ENCODE measurements at places on chromosomes 3 and 15.

DNA sequence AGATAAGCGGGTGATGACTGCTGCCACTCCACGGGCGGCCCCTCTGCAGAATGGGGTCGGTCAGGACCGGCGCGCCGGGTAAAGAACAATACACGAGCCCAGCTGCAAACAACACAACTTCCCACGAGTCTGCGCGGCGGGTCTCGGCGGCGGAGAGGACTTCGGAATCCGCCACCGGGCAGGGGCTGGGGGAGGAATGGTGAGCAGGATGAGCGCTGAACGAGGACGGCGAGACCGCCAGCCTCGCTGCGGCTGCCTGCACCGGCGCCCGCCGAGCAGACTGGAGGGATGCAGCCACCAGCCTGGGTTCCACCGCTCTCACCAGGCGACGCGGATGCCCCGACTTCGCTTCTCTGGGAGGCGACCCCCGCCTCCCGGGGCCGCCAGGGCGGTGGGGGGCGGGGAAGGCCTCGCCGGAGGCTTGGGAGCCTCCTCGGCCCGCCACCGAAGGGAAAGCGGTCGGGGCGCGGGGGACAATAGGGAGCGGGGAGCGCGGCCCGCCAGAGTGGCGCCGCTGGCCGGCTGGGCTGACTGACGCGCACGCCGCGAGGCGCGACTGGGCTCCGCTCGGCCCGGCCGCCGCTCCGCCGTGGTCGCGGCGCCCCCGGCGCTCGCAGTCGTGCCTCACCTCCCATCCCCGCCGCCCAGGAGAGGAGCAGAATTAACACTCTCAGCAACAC lies 515 bp downstream of the ADAM10 start:
- peak; percentile 12 for DNase-seq

GRCh38 chr15:32956006-32956405 lies 238.2 kb downstream of the GREM1 start:
- no peak for DNase-seq

DNA sequence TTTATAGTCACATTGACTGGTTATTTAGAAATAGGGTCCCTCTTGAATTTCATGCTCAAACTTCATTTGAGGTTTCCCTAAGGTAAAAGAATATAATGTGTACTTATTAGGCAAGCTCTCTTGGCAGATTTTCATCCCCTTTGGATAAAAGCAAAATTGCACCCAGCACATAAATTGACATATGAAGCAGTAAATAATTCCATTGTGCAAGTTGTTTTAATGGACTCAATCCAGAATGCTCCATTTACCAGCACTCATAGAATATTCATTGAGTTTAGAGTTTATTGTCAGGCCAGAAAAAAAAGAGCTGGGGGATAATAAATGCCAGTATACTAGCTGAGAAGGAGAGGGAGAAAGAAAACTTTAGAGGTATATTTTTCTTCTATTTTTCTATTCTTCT lies 136.8 kb downstream of the TPRG1 start:
- DNase-seq, result no peak

GRCh38 chr15:58669108-58669507 lies 80.4 kb downstream of the ADAM10 start:
- DNase-seq, result no peak

DNA sequence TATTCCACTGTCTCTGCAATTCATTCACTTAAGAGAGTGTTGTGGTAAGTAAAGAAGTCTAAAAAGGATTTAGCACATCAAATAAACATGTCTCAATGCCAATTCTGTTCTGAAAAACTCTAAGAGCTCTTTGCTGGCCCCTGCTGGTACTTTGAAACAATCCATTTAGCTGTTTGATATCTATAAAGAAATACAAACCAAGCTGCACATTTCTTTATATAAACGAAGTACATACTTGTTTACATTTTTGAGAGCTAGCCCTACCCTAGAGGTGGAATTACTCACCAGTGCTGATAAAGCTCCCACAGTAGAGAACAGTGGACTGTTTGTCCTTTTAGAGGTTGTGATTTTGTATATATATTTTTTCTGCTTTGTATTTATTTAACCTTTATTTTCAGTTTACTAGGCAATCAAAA lies 75.5 kb downstream of the NEDD4 start:
- DNase-seq, result no peak

DNA sequence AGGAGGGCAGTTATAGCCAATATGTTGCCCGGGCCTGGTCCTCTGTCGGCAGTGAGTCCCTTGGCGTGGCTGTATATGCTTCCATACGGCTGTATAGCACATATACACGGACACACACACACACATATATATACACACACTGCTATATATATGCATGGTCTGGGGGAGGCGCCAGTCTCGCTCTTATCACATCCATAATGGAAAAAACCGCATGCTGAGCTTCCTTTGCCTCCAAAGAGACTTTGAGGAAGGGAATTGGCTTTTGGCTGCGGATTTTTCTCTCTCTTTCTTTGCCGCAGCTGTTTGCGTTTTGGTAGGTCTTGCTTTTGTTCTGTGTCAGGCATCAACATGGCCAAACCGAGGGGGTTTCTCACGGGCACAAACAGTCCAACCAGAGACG lies 11.3 kb upstream of the TMEM115 start:
- no peak for DNase-seq

DNA sequence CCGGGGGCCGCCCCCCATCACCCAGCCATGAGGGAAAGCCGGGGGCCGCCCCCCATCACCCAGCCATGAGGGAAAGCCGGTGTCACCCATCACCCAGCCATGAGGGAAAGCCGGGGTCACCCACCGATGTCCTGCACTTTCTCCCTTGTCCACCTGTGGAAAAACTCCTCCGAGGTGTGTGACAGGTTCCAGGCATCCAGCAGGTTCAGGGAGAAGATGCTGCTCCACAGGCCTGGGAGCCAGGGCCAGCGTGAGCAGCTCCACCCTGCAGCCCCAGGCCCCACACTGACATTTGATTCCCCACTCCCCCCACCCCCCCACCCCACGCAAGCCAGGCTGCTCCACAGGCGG lies 15.5 kb upstream of the EHD4 start:
- DNase-seq, result no peak

- no peak for DNase-seq
Measured at GRCh38 chr3:107236655-107237337, 140.4 kb upstream of the CCDC54 start.

- DNase-seq, result no peak
Measured at GRCh38 chr3:21292971-21293370, 458.0 kb downstream of the ZNF385D start.

GRCh38 chr15:59237119-59237855 lies 30.6 kb downstream of the LDHAL6B start:
- DNase-seq, result no peak

GRCh38 chr3:58391156-58391865 lies 42.3 kb downstream of the PDHB start:
- DNase-seq, result no peak

GRCh38 chr3:187918081-187918644 lies 172.9 kb upstream of the BCL6 start:
- no peak for DNase-seq

- DNase-seq, result no peak
Measured at GRCh38 chr15:37586976-37587375, 347.5 kb upstream of the TMCO5A start.

DNA sequence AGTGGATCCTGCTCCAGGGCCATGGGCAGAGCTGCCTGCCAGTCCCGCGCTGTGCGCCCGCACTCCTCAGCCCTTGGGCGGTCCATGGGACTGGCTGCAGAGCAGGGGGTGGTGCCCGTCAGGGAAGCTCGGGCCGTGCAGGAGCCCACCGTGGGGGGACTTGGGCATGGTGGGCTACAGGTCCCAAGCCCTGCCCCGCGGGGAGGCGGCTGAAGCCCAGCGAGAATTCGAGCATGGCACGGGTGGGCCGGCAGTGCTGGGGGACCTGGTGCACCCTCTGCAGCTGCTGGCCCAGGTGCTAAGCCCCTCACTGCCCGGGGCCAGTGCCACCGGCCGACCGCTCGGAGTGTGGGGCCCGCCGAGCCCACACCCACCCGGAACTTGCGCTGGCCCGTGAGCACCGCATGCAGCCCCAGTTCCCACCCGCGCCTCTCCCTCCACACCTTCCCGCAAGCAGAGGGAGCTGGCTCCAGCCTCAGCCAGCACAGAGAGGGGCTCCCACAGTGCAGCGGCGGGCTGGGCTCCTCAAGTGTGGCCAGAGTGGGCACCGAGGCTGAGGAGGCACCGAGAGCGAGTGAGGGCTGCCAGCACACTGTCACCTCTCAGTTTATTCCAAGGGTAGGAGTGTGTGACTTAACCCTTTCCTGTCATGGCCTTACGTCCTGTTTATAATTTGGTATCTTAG lies 129.3 kb downstream of the TMEM108 start:
- DNase-seq, result no peak

DNA sequence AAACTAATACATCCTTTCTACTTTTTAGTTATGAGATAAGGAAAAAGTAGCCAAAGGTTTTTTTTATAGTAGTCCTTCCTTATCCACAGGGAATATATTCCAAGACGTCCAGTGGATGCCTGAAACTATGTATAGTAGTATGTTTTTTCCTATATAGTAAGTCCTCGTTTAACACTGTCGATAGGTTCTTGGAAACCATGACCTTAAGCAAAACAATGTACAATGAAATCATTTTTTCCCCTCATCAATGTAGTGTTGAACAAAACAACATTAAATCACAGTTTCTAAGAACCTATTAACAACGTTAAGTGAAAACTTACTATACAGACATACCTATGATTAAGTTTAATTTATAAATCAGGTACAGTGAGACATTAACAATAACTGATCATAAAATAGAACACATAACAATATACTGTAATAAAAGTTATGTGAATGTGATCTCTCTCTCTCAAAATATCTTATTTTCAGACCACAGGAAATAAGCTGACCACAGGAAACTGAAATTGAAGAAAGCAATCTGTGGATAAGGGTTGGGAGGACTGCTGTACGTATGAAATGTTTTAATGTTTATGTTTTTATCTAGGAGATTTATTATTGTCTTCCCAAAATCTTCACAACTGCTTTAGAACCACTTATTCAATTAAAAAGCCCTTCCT lies 20.6 kb downstream of the COPS2 start:
- no peak for DNase-seq

- no peak for DNase-seq
Measured at GRCh38 chr3:152609891-152610290, 225.0 kb upstream of the P2RY1 start.

- DNase-seq, result no peak
Measured at GRCh38 chr15:40108061-40108854, 421 bp downstream of the BMF start.

DNA sequence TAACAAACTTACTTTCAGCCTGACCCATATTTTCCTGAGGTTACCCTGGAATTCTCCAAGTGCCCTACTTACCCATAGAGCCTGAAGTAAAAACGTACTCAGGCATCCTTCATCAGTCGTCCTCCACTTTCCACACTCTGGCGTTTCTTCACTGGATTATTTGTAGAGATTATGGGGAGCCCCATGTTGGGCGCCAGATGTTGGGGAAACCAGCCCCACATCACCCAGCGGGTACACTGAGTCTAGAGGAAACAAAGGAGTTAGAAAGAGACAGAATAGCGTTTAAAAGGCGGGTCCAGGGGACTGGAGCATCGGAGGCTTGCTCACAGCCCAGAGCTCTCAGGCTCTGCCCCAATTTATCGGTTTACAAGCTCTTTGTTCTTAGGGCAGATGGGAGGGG lies 9.7 kb upstream of the SLC28A2 start:
- DNase-seq, result no peak

- no peak for DNase-seq
Measured at GRCh38 chr3:138043266-138044029, 33.5 kb downstream of the CLDN18 start.

DNA sequence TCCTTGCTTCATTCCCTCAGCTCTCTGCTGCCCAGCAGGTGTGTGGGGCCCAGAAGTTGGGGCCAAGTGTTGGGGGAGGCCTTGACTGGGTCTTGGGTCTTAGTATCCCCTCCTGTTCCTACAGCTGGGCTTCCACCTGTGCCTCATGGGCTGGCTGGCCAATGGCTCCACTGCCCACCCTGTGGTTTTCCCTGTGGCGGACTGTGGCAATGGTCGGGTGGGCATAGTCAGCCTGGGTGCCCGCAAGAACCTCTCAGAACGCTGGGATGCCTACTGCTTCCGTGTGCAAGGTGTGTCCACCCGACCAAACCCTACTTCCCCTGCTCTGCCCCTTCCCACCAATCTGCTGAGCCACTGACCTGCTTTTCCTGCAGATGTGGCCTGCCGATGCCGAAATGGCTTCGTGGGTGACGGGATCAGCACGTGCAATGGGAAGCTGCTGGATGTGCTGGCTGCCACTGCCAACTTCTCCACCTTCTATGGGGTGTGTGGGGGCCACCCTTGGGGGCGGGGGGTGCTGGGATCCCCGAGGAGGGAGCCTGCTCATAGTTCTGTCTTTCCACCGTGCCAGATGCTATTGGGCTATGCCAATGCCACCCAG lies 10.9 kb downstream of the NT5DC2 start:
- no peak for DNase-seq

DNA sequence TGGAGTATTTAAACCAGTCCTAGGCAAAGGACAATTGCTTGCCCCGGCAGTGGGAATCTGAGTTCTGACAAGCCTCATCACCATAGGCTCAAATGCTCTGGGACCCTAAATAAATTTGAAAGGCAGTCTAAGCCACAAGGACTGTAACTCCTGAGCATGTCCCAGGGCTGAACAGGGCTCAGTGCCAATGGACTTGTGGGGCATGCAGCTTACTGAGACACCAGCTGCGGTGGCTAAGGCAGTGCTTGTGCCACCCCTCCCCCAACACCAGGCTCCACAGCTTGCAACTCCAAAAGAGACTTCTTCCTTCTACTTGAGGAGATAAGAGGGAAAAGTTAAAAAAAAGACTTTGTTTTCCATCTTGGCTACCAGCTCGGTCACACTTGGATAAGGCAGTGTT lies 289.7 kb upstream of the DCBLD2 start:
- no peak for DNase-seq

GRCh38 chr3:9208605-9209152 lies 40.8 kb downstream of the SRGAP3 start:
- DNase-seq, result no peak

DNA sequence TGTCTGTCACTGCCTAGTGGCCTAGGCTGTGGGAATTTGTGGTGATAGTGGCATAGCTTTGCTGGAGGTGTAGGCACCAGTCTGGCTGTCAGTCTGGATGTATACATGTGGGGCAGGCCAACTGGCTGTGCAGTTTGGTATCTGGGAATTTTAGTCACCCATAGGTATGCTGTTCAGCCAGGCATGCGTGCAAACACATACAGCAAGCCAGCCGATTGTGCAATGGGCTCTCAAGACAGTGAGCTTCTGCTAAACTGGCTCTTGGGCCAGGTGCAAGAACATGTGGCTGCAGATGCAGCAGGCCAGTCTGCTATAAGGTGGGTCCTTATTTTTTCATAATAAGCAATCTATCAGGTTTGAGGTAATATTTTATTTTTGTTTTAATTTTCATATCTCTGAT lies 87.1 kb upstream of the PLSCR5 start:
- DNase-seq, result no peak

DNA sequence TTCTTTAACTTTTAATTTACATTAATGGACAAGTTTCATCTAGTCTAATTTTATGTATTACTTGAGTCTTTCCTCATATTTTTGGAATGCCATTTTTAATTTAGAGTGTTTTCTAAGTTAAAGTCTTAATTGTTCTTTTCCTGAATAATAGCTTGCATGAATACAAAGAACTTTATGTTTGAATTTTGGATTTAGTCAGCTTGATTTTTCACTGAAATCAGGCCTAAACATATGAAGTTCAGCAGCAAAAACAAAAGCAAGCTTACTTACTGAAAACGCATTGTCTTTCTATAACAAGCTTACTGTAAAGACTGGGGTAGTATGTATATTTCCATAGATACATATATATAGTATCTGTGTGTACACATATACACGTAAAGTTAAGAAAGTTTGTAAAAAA lies 126.0 kb downstream of the ZBTB20 start:
- no peak for DNase-seq

GRCh38 chr15:35078221-35078915 lies 6.7 kb downstream of the NANOGP8 start:
- DNase-seq, result no peak

Measured in stimulated activated CD8-positive, alpha-beta memory T cell treated with anti-CD3 and anti-CD28 coated beads, Interleukin-4, amount 100 ng/mL, for 4 hours (primary cell).